Stimulated activated CD4-positive, alpha-beta T cell treated with anti-CD3 and anti-CD28 coated beads, Interleukin-4, amount 100 ng/mL, for 4 hours (primary cell): ENCODE measurements at places on chromosomes 7 and 10.
A peak's percentile ranks its signal among the peaks of the same experiment; 100 is the strongest.

- DNase-seq = no peak
Measured at GRCh38 chr7:88615336-88615735, 144.2 kb upstream of the ZNF804B start.

- no peak for DNase-seq
Measured at GRCh38 chr7:1886361-1887064, 216.4 kb downstream of the ELFN1 start.

DNA sequence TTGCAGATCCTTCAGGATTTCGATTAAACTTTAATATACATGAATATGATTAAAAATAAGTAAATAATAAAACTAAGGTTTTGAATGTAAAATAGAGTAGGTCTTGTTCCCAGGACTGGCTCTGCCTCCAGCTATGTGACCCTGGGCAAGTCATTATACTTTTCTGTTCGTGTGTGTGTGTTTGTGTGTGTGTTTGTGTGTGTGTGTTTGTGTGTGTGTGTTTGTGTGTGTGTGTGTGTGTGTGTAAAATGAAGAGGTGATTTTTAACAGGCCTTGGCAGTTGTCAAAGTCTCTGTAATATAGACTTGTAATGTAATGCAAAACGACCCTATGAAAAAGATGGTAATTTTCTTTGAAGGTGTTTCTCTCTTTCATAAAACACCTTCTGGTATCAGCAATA is 79.2 kb downstream of the HGF start:
- no peak for DNase-seq

GRCh38 chr7:1478480-1478879 is 19.2 kb upstream of the MICALL2 start:
- DNase-seq = no peak

- DNase-seq = no peak
Measured at GRCh38 chr7:4066206-4066605, 615.9 kb upstream of the FOXK1 start.

DNA sequence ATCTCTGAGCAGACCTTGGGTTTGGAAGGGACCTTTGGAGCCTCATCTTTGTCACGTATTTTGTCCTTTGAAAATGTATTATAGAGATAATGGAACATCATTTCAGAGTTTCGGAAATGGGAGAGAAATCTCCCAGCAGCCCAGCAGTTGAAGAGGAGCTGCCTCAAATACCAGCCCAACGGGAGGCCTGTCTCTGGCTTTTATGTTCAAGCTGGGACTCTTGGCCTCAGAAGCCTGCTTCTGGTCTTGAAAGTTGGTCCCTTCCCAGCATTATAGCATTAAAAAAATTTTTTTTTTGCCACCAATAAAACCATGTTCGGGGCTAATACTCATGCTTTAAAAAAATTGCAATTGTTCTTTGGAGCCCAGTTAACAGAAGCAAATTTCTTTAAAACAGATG is 73.4 kb upstream of the CTBP2 start:
- DNase-seq = no peak

DNA sequence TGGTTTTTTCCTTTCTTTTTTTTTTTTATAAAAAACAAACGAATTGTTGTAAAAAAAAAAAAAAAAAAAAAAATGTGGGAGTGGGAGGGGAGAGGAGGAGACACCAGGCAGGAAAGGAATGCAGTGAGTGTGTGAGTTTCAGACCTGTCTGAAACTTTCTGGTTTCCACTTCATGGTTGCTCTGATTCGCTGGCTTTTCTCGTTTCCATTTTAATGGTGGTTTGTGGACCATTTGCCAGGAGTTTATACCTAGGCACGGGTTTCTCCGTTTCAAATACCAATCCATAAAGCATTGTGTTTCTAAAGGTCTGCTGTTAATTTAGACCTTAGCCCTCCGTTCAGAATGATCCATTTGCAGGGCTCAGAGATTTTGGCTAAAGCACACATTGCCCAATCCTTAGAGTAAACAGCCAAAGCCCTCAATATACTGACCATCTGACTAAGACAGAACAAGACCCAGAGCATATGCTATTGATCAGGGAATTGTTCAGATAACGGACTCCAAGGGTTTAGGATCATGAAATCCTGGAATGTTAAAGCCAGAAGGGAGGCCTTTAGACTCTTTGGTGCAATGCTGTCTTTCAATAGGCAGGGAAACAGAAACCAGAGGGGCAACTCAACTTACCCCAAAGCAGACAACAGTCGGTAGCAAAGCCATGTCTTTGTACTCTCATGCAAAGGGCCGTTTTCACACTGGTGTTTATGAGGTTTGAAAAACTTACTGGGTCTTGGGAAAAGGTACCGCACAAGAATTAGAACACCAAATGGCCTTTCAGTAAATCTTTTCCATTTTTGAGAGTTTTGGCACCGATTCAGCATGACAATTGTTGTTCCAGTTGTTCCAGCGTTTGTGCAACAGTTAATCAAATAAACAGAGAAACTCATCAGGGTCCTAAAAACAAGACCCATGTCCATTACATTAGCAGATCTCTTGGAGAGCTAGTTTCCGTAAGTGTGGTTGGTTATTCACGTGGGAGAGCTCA is 94.3 kb upstream of the AGBL3 start:
- no peak for DNase-seq

GRCh38 chr10:89393898-89394297 is 1.5 kb downstream of the IFIT1 start:
- DNase-seq = no peak

DNA sequence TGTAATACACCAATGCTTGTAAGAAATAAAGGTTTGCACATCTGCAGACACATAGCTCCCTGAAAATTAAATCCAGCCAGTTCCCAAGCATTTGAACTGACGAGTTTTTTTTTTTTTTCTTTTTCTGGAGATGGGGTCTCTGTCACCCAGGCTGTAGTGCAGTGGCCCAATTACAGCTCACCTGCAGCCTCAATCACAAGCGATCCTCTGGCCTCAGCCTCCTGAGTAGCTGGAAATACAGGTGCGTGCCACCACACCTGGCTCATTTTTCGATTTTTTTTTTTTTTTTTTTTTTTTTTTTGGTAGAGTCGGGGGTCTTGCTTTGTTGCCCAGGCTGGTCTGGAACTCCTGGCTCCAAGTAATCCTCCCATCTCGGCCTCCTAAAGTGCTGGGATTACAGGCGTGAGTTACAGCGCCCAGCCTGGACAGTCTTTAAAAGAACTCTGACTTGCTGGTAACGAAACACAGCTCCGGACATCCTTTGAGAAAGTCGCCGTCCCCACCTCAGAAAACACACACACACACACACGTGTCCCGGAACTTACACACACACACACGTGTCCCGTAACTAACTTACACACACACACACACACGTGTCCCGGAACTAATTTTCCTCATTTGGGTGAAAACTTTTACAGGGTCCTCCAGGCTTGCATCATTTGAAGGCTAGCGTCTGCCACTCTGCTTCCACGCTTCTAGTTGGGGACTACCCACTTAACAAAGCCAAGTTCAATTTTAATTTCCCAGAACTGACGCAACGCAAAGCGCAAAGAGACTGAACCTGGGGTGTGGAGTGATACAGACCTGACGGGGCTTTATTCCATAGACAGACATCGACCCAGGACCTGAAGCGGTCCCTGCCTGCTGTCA is 18.6 kb downstream of the OCM2 start:
- DNase-seq = peak; percentile 32

GRCh38 chr7:155454183-155455112 is 3.5 kb upstream of the EN2 start:
- no peak for DNase-seq

- no peak for DNase-seq
Measured at GRCh38 chr10:37747081-37747480, 110.3 kb downstream of the ZNF248 start.

GRCh38 chr7:127317447-127317961 is 64.8 kb upstream of the GRM8 start:
- no peak for DNase-seq

GRCh38 chr10:101695404-101695890 is 477 bp upstream of the FBXW4 start:
- DNase-seq = no peak

DNA sequence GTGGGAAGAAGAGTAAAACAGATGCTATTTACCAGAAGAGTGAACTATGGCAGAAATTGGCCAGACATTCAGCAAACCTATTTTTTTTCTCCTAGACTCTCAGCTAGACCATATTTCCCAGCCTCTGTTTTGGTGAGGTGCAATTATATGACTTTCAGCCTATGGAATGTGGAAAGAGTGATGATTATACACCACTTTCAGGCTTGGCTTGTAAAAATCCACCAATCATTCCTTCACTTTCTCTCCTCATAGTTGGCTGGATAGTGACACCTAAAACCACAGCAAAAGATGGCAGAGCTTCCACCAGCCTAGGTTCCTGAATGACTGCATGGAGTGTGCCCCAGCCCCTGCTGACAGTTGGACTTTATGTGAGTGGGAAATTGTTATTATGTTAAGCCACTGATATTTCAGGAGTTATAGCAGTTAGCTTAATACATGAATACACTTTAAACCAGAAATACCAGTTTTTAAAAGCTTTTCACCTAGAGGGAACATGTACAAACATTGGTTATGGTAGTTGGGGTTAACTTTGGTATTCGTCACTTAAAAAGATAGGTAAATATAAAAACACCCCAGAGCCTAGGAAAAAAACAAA is 19.1 kb upstream of the TNKS2 start:
- DNase-seq = no peak

DNA sequence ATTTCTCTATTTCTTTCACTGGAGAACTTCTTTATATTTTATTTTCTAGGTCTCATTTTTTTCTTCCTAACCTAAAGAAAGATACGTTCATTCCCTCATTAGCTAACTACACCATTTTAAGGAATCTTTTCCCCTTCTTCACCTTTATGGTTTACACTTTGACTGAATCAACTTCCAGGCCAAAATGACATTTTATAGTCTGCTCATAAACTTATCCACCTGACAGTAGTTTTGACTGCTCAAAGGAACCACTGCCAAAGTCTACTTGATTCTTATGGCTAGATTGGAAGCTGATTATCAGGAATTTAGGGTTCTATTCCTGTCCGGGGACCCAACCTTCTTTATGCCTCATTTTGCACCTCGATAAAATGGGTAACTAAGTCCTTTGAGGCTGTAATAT is 73.0 kb upstream of the FOXP2 start:
- no peak for DNase-seq

- DNase-seq = no peak
Measured at GRCh38 chr10:79148452-79149344, 79.9 kb downstream of the ZMIZ1 start.

GRCh38 chr10:121187391-121187790 is 336.2 kb downstream of the WDR11 start:
- no peak for DNase-seq

DNA sequence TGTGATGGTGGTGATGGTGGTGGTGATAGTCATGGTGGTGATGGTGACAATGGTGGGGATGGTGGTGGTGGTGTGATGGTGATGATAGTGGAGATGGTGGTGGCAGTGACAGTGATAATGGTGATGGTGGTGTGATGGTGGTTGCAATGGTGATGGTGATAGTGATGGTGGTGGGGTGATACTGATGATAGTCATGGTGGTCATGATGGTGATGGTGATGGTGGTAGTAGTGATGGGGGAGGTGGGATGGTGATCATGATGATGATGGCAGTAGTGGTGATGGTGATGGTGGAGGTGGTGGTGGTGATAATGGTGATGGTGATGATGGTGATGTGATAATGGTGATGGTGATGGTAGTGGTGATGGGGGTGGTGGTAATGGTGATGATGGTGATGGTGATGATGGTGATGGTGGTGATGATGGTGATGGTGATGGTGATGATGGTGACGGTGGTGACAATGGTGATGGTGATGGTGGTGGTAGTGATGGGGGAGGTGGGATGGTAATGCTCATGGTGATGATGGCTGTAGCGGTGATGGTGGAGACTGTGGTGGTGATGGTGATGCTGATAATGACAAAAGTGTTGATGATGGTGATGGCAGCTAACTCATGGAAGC is 4.7 kb upstream of the PWWP2B start:
- DNase-seq = no peak

GRCh38 chr7:4749363-4749762 is 26.1 kb upstream of the AP5Z1 start:
- DNase-seq = no peak

DNA sequence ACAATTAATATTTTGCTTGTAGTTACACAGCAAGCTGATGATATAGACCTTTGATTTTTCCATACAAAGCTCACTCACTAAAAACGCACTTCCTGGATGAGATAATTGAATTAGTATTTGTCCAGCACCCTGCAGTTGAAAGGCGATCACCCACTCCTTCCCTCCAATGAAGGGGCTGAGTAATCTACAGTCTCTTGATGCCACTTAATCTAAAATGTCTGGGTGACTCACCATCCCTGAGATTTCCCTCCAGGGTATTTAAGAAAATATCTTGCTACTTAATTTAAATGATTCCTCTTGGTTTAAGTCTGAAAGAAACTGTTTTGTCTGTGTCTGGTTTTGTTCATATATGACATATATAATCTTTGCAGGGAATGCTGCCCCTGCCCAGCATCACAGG is 515.3 kb downstream of the GRID1 start:
- no peak for DNase-seq

DNA sequence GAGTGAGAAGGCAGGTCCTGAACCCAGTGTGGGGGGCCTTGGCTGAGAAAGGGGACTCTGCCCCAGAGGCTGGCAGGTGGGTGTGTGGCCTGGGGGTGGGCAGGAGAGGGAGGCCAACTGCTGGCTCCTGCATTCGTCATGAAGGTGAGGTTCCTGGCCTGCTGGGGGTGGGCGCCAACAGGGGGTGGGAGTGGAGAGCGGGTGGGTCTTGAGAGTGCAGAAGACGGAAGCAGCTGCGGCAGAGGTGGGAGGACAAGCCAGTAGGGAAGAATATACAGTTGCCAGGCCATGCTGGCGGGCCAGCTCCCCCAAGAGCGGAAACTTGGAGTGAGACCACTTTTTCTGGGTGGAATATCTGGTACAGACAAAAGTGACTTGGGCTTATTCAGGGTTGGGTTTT is 23.4 kb downstream of the GHRHR start:
- DNase-seq = no peak

GRCh38 chr7:19587291-19587690 is 121.5 kb downstream of the POLR1F start:
- DNase-seq = no peak

- no peak for DNase-seq
Measured at GRCh38 chr10:85187047-85187446, 858.7 kb downstream of the CCSER2 start.

- DNase-seq = no peak
Measured at GRCh38 chr10:97117372-97117771, 68.4 kb downstream of the SLIT1 start.

DNA sequence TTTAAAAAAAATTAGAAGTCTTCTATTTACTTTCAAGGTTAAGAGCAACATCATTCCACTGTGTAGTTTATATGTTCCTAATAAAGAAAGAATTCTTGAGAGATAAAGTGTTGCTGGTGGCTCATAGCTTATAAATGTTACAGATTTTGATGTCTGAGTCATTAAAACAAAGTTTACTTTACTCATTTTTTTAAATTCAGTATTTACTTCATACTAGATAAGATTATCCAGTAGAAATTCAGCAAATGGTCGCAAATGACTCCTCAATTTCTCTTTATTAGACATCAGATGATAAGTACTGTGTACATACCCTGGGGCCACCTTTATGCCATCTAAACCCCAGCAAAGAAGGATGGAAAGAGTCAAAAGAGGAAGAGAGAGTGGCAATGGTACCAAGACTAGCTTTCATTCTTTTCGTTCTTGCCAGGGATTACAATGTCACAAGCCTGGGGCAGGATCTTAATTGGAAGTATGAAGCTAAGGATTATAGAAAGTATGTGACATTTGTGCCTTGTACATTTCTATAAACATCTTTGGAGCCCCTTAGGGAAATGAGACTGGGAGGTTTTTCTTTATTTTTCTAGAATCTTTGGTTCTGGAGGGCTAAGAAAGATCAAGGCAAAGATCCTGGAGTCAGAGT is 206.1 kb downstream of the CHRM2 start:
- DNase-seq = no peak

- no peak for DNase-seq
Measured at GRCh38 chr10:118870467-118871243, 115.9 kb upstream of the CACUL1 start.
